ENCODE measurements at places on chromosomes 2 and 18.

- DNase-seq, result no peak
Measured at GRCh38 chr2:217790195-217790594, 212.6 kb downstream of the TNS1 start.

DNA sequence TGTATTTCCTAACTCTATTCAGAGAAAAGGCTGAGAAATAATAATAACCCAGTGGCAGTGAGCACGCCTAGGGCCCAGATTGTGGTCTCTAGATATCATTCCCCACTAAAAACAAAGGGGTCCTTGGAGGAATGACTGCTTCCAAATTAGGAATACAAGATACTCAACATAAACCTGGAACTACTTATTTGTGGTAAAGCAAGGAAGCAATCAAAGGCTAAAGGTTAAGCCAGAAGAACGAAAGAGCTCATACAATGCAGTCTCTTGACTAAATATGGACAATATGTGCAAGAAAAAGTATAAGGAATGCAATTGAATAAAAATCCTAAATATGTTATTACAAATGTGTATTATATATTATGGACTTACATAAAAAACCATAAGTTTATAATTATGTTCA, 253.5 kb upstream of the NRP2 start:
- no peak for DNase-seq

GRCh38 chr18:60391571-60392226, 19.1 kb upstream of the MC4R start:
- no peak for DNase-seq

DNA sequence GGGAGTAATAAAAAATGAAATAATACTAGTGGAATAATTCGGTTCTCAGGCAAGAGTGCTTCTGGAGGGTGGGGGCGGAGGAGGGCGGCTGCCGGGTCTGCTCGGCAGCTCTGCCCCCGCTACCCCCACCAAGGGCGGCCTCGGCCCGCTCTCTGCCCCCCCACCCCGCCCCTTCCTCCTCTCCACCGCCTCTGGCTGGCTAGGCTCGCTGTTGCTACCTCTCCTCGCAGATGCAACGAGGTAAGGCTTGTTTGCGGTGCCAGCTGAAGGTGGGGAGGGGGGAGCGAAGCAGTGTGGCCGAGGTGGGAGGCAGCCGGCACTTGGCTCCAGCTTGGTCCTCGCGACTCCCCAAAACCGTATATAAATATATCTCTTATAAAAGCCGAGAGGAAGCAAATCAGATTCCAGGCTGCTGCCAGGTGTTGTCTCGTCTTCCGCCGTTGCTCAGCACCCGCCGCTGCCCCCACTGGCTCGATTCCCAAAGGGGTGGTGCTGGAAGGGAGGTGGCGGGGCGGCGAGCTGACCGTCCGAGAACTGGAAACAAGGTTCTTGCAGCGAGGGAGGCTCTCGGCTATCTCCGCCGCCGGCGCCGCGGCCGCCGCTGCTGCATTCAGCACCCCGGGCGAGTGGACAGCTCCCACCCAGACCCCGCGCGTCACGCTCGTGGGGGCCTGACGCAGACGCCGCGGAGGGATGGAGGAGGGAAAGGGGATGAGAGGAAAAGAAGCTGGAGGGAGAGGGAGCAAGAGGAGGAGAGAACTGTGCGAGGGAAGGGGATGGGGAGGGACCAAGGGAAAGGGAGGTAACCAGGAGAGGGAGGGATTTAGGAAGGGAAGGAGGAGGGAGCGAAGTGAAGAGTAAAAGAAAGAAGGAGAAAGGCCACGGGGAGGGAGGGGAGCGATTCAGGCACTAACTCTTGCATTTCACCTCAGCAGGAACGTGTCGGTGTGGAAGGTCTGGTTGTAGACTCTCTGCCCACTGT, at the start of gene MARCHF4:
Gene MARCHF4, minus strand, starts transcription at position 763 of the 982 bp plus-strand sequence. CDS start 2,223 bp downstream, outside the sequence.
- DNase-seq, result no peak

- no peak for DNase-seq
Measured at GRCh38 chr2:207879536-207879935, 109.8 kb upstream of the FZD5 start.

DNA sequence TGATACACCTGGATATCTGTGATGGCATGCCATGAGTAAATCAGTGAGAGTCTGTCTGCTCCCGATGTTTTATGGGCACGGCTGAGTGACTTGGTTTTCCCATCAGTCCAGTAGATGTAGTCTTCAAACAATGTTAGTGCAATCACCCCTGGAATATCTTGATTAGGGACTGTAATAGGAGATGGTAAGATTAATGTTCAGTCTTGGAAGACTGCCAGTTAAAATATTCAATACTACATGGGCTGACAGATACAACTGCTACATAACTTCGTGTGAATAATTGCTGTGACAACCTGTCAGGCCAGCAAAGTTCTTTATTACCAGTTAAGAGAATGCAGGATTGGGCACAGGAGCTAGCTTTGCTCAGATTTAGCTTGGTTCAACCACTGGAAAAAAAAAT, 1673.3 kb downstream of the LRP1B start:
- no peak for DNase-seq

DNA sequence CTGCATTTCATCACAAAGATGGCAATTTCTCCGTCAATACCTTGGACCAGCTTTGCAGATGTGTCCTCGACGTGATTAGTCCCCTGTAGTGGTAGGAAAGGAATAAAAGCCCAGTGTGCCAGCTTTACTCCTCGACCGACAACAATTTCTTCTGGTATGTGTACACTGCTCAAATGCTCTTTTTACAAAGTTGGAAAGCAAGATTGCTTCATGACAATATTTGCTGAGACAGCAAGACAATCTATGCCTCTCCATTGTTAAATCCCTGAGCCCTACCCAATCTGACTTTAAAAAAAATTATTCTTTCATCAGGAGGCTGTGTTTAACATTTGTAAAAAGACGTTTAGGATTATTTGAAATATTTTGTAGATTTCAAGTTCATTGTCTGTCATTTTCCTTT, 27.6 kb upstream of the ZEB2 start:
- DNase-seq, result no peak

GRCh38 chr2:169464466-169464865, 14.8 kb upstream of the BBS5 start:
- no peak for DNase-seq

GRCh38 chr2:119606674-119607073, 62.4 kb downstream of the CFAP221 start:
- DNase-seq, result no peak

DNA sequence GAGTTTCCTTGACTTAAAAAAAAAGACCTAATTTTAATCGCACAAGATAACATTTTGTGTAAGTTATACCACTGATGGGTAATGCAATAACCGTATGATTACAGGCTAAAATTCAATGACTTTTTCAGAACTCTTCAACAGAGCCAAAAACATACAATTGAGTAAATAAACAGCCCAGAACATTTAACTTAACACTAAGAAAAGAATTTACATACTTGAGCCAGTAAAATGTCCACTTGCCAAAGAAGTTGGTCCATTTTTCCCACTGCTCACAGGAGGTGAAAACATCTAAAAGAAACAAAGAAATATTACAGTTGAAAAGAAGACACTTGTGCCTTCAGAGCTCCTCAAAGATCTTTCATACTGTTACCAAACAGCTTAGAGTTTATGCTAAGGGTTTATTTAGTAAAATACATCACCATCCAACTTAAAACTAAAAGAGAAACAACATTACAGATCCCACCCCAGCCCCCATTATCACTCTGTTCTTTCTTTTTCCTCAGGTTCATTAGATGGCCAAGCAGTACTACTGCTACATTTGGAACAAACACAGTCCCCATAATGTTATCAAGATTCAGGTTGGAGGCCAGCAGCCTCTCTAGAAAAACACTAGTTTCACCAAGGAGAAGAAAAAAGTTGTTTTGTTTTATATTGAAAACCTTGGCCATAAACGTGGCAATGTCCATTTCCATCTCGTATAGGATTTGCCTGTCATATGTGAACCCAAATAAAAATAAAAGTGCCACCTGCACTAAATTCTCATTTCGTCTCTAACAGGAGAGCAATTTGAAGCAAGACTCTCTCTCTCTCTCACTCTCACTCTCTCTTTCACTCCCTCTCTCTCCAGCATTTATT, 2.7 kb downstream of the TCF4 start:
- no peak for DNase-seq

- no peak for DNase-seq
Measured at GRCh38 chr2:72919414-72920317, 2.3 kb downstream of the EMX1 start.
